ENCODE measurements at places on chromosomes 6 and 20. TPM values are rescaled to one million over a fixed set of nuclear protein-coding genes. Genes with fewer than 3 reads are reported as not detected.
A peak's percentile ranks its signal among the peaks of the same experiment; 100 is the strongest.

DNA sequence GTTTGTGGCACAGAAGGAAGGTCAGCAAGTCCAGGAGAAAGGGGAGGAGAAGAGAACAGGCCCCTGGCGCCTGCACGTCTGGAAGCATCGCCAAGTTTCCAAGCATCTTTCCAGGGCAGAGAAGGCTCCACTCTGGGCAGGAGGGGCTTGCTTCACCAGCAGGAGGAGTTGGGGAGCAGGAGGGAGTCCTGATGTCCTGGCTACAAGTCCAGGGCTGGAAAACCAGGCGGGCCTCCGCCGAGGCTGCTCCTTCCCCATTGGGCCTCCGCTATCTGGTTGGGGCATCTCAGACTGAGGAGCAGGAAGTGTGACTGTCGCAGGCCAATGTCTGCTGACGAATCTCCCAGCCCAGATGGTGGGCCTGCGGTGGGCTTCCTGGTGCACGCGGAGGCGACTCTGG, 421.9 kb downstream of the PREX1 start:
- no peak for DNase-seq

GRCh38 chr20:10263385-10264165, 44.9 kb downstream of the SNAP25 start:
- no peak for DNase-seq

GRCh38 chr6:129262661-129263060, 379.7 kb downstream of the LAMA2 start:
- DNase-seq: no peak

- no peak for DNase-seq
Observed at GRCh38 chr6:1070085-1070521, 241.8 kb upstream of the FOXQ1 start.

DNA sequence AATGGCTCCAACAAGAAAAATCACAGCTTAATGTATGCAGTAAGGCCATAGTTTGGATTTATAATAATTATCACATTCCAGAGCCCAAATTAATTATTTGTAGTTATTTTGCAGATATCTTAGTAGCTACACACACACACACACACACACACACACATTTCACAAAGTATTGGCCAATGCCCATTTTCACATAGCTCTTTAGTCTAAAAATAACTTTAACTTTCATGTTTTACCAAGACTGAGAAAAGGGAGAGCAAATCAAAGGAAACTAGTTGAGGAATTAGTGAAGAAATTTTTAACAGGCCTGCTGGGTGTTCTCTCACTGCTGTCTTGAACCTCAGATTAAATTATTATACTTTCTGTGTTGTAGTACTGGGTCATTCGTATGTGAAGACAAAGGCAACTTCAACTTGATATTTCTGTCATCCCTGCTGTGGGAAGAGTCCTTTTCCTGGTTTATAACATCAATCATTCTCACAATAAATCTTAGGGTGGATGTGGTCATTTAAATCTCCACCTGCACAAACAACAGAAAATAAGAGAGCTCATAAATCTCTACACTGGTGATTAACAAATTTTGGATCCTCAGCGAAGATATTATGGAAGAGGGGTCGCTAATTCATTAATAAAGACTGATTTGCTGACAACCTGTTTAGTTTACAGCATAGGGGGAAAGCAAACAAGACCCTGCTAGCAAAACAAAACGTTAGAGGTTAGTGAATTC, 1.6 kb upstream of the TCF21 start:
- no peak for DNase-seq

GRCh38 chr20:14055127-14055742, 59.9 kb downstream of the MACROD2 start:
- peak; percentile 77 for DNase-seq

- peak; percentile 86 for DNase-seq
Observed at GRCh38 chr6:44000164-44000842, 126.9 kb downstream of the MRPL14 start.

- no peak for DNase-seq
Observed at GRCh38 chr20:52847029-52847660, 125.0 kb upstream of the TSHZ2 start.

GRCh38 chr6:144156991-144157390, 6.7 kb downstream of the STX11 start:
- DNase-seq: no peak

DNA sequence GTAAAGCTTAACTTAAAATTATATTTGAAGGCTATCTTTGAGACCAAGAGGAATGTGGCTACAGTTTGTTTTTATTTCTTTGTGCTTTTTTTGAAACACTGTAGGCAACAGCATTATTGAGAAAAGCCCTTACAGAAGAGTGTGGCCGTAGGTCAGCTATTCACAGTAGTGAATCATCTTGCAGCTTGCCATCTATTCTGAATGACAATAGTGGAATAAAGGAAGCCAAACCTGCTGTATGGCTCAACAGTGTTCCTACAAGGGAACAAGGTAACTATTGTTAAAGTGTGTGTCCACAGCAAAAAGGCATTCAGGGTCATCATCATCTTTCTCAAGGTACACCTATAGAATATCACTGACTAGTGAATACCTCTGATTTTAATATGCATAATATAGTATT, 88.5 kb downstream of the KIZ start:
- no peak for DNase-seq

Gene SLC22A2
- total RNA-seq: not detected

Gene MEI4
- not detected for total RNA-seq

DNA sequence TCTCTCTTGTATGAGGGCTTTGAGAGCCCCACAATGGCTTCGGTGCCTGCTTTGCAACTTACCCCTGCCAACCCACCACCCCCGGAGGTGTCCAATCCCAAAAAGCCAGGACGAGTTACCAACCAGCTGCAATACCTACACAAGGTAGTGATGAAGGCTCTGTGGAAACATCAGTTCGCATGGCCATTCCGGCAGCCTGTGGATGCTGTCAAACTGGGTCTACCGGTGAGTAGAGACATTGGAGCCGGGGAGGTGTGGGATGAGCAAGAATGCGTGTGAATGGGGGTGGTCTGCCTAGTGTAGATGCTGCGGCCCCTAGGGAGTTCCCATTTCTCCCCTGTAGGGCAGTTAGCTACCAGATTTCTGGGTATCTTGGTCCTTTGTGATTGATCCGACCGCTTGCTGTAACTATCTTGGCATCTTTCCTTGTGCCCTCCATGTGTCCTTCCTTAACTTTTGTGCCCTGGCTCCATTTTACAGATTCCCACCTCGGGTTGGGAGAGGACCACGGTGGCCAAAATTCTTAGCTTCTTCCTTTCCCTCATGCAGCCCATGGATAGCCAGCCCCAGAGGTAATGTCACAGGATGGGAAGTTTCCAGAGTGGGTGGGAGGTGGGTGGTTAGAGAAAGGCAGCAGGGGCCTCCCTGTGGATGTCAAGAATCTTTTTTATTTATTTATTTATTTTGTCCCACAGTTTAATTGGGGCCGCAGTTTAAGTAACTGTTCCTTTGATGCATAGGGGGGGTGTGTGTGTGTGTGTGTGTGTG, 6.3 kb downstream of the BRD2 start:
- DNase-seq: no peak

- peak; percentile 51 for DNase-seq
Observed at GRCh38 chr20:58993332-58994248, 12.5 kb downstream of the NELFCD start.

GRCh38 chr6:63236398-63236817, 25.1 kb downstream of the FKBP1C start:
- DNase-seq: no peak

DNA sequence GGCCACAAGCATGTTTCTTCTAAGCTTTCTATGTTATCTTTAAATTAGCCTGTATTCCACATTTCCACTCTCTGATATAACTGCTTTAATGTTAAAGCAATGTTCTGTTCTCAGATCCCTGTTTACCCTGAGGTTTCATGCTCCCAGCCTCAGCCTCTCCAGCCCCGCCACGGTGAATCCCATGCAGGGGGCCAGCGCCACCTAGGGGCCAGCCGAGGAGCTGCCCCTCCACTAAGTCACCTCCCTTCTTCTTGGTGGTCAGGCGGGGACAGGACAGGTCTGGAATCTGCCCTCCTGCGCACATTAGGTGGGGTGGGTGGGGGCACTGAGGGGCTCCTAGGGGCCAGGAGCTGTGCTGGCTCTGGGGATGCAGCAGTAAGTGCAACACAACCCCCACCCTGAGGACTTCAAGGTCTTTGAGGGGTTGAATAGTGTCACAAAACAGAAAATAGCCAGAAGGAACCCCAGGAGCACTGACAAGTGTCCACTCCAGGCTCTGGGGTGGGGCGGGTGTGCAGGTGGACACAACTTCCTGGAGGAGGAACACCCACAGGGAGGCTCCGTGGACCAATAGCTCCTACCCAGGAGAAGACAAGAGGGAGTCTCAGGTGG, 61.6 kb downstream of the RAB44 start:
- DNase-seq: peak; percentile 90

GRCh38 chr6:52759085-52759484, 4.2 kb downstream of the GSTA2 start:
- no peak for DNase-seq

DNA sequence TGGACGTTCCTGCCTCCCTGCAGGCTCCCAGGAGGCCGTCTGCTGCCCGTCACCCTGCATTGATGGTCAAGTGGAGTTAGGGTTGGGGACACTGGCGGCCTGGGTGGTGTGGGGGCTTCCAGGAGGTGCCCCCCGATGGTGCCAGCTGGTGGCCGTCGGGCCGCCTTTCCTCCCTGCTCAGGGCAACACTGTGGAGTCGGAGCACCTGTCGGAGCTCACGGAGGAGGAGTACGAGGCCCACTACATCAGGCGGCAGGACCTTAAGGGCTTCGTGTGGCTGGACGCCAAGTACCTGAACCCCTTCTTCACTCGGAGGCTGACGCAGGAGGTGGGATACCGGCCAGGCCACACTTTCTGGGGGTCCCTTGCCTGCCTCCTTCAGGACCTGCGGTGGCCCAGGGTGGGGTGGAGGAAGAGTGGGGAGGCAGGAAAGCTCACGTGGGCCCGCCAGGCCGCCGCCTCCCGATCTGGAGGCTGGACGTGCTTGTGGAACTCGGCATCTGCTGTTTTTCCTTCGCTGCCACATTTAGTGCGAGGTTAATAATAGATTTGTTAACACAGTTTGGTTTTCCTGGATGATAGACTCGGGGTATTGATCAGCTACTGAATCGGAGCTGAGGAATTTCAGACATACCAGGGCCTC, 28.6 kb downstream of the SPATA2 start:
- DNase-seq: no peak

DNA sequence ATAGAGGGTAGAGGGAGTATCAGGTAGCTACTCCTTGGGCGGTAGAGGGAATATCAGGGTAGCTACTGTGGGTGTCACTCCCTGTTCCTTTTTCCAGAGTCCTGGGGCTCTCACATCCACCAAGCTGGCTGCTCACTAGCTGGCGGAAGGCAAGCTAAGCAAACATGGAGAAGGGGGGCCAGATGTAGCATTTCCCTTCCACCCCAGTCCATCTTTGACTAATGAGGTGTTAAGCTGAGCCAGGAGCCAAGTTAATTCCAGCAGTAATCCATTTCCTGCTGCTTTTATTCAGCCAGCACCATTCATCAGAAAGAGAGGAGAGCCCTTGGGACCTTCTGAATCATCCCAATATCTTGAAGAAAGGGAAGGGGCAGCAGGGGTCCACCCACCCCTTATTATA, 330.0 kb downstream of the ZFAND3 start:
- DNase-seq: no peak

Gene SAMD5
- total RNA-seq: not detected

DNA sequence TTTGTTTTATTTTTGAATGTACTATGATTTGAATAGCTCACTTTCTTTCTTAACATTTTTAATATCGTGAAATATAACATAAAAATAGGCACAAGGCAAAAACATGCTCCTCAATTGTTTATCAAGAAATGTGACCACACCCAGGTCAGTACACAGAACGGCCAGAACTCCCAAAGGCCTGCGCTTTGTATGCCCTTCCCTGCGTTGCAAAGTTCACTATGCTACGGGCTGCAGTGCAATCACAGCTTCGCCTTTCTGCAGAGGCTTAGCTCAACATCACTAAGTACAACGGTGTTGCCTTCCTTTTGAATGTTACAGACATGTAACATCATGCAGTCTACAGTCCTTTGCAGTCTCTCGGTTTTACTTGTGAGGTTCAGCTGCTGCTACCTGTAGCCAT, 333.4 kb downstream of the THBS2 start:
- no peak for DNase-seq

Gene SIRPD
- not detected for total RNA-seq

DNA sequence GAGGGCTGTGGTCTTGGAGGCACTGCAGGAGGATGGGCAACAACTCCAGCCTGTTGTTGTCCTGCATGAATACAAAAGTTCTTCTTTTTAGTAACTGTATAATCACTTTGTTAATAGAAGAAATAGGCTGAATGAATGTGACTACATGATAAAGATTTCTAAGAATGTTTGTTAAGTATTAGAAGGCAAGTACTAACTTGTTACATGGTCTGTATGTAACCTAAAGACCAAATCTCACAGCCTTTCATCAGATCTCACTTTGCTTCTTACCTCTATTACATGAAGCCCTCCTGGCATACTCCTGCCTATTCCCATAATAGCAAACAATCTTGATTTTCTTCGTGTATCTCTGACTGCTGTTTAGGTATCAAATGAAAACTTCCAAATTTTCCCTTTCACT, 73.4 kb downstream of the REPS1 start:
- DNase-seq: no peak

Gene ZBTB46
- not detected for total RNA-seq

GRCh38 chr20:33793011-33793931, 17.9 kb upstream of the CHMP4B start:
- DNase-seq: no peak

- no peak for DNase-seq
Observed at GRCh38 chr6:128032042-128032441, 131.2 kb upstream of the THEMIS start.

- no peak for DNase-seq
Observed at GRCh38 chr6:67717281-67717680, 917.8 kb upstream of the ADGRB3 start.

- no peak for DNase-seq
Observed at GRCh38 chr6:39702265-39702664, 22.9 kb downstream of the KIF6 start.

Gene TMEM217
- 0.22 TPM for total RNA-seq

DNA sequence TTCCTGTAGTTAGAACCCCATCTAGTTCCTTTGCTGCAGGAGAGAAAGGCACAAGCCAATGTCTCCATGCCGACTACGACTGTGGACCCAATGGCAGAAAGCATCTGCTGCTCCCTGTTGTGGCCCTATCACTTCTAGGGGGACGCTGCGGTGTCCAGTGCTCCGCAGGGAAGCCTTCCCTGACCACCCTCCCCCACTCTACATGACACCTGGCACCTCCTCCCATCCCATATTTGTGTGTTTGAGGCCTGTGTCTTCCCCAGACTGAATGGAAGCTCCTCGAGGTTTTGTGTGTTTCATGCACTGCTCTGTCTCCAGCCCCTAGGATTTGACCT, 159.5 kb downstream of the DTNBP1 start:
- DNase-seq: no peak

- DNase-seq: no peak
Observed at GRCh38 chr6:127300411-127300810, 33.7 kb downstream of the RNF146 start.

DNA sequence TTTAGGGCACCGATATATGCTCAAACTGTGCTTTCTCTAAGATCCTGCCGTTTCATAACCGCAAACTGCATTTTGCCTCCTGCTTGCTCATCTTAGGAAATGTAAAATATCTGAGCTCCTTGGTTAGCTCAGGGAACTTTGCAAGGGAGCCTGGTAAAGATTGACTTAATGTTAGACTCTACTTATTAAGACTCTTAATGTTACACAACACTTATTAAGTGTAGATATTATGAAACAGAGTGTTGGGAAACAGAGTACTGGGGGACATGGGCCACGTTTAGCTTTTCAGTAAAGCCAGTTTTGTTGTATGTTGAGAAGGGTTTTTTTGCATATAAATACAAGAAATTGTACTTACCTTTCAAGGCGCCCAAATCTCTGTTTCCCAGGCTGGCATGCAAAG, 1.9 kb downstream of the LTV1 start:
- no peak for DNase-seq

All from Karpas-422 (cell line).